CD4-positive, alpha-beta T cell treated with Interferon gamma for 1 hour (primary cell): ENCODE measurements at places on chromosomes 6 and 20.

DNA sequence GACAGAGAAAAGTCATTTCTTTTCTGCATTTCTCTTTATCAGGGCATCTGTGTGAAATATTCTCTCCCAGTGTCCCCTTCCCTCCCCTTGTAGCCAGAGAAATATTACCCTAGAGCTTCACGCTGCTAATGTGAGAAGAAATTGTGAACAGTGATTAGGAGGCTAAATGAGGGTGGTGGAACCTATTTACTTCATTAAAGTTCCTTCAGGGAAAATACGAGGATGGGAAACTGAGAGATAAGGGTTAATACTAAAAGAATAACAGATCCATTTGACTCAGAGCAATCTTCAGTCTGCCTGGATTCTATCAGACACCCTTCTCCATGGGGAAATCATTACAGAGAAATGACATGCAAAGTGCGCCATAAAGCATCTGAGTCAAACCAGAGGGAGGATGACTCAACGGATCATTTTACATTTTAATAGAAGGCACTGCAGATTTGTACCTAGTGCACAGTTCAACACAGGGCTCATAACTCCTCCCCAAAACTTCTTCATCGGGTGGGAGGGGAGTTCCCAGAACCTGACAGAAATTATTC is 131.3 kb downstream of the GJA10 start:
- no peak for DNase-seq

DNA sequence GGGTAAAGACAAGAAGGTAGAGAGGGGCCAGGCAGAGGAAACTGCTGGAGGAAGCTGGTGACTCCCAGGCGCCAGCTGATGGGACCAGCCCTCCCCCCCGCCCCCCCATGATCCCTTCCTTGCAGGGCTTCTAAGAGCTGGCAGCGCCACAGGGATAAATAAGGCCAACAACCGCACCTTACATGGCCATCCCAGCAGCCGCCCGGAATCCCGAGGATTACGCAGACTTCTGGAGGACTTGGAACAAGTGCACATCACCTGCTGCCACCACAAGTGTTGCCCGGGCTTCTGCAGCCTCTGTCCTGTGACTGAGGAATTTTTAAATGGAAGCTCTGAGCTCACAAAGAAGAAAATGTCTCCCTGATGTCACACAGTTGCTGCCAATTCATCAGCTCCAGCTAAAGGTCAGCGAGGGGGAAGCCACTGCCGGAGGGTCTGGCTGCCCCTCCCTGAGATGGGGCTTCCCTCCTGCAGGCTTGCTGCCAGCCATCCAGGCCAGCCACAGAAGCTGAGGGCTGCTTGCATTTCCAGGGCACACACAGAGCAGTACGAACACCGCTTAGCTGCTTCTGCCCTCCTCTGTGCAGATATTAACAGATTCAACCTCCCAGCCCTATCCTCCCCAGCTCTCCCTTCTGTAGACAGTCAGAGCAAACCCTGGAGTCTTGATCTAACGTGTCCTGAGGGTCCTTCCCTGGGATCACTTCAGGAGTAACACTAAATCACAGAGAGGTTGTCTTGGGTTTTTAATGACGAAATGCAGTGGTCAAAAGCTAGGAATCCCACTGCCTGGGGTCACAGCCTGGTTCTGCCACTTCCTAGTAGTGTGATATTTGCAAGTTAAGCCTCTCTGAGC is 38.6 kb upstream of the PIM1 start:
- no peak for DNase-seq

DNA sequence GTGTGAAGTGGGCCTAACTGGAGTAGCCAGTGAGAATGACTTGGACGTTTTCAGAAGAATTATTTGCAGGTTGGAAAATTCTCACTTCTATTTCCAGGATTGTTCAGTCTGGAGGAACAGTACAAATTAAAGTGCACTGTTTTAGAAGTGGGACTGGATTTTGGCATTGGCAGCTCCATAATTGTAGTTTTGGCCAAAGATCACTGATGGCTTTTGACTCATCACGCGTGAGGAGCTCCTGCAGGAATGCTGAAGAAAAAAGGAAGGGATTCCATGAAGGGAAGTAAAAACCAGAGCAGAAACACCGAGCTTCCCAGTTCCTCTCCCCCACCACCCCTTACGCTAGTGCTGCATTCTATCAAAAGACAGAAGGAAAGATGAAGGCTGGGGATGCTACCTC is 103.5 kb downstream of the JARID2 start:
- DNase-seq = no peak

DNA sequence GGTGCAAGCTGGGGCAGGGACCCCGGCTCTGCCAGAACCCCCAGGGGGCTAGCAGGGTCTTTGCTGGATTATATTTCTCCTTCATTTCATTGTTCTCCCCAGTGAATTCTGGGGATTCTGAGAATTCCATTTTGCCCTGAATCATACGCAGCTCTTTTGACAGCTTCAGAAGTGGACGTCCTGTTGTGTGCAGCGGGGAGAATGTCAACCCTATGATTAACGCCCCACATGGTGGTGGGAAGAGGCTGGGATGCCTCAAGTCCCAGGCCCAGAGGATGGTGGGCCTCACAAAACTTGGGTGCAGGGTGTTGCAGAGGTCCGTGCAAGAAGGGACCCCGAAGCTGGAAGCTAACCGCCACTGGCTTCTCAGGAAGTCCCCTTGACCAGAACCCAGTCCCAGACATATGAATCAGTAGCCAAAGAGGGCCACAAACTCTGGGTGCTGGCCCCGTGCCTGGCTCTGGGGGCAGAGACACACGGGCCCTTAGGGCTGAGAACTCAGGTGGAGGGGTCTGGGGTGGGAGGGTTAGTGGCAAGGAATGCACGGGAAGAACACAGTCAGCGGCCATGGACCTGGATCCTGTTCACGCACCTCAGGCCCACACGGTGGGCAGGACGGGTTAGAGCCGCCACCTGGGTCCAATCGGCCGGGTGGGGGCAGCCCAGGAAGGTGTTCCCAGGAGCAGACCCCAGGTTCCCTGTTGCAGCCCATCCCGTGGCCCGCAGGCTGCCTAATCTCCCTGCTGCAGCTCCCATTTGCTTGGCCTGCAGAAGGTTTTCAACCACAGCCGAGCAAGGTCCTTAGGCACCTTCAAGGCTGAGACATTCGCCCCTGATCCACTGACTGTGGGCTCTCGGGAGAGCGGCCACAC is 51.2 kb downstream of the YTHDF1 start:
- no peak for DNase-seq

DNA sequence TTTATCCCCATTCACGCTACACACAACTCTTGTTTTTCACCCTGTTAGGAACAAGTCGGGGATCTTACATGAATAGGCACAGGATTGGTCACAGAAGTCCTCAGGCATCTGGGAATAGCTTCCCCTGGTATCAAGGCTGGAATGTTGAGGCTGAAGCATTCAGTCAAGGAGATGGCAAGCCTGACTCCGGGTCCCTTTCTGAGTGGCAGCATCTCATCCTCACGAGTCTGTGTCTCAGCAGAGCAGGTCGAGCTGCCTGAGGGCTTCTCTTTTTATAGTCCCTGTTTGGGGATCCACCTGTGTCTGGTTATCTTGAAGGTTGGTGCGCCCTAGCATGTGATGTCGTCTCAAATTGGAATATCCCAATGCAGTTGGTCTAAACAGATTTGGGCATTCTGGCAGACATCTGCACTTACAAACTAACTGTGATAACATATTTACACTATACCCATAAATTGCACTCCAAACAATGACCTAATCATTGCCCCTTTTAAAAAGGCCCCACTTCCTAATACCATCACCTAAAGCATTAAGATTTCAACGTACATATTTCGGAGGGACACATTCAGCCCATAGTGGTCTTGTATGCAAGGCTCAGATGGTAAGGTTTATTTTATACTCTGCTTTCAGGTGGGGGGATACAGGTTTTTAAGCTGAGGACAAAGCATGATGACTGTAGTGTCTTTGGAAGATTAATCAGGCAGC is 112.7 kb upstream of the CLDN20 start:
- DNase-seq = no peak

DNA sequence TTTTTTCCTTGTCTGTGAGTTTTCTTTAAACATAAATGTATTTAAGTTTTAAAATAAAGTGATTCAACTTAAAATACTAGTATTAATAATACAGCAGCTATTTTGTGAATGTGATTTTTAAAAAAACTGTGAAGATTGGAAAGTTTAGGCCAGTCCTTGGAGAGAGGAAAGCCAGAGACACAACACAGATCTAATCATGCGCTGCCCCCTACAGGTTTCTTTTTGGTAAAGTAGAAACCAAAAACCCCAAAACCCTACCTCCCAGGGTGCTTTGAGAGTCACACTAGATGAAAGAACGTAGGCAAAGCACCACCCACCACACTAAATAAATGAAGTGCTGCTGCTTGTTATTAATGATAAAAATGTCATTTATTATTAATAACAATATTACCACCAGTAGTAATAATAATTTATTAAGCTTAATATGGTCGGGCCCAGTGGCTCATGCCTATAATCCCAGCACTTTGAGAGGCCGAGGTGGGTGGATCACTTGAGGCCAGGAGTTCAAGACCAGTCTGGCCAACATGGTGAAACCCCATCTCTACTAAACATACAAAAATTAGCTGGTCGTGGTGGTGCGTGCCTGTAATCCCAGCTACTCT is 33.7 kb downstream of the SLC9A8 start:
- DNase-seq = peak; percentile 30

DNA sequence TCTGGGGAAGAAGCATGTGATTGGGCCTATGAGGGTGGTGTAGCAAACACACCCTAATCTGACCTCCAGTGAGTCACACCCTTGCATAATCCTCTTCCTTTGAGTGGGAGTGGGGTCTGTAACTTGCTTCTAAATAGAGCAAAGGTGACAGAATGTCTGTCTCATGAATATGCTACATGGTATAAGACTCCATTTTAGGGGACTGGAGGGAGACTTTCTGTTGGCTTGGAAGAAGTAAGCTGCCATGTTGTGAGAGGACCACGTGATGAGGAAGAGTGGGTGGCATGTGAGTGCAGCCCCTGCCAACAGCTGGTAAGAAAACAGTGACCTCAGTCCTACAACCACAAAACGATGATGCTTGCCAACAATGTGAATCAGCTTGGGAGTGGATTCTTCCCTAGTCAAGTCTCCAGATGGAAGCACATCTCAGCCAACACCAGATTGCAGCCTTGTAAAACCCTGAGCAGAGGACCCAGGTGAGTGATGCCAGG is 3.7 kb downstream of the AK9 start:
- no peak for DNase-seq

GRCh38 chr6:77416839-77417238 is 46.5 kb downstream of the HTR1B start:
- no peak for DNase-seq

- DNase-seq = no peak
Measured at GRCh38 chr6:132084811-132085509, 133.8 kb upstream of the CCN2 start.

DNA sequence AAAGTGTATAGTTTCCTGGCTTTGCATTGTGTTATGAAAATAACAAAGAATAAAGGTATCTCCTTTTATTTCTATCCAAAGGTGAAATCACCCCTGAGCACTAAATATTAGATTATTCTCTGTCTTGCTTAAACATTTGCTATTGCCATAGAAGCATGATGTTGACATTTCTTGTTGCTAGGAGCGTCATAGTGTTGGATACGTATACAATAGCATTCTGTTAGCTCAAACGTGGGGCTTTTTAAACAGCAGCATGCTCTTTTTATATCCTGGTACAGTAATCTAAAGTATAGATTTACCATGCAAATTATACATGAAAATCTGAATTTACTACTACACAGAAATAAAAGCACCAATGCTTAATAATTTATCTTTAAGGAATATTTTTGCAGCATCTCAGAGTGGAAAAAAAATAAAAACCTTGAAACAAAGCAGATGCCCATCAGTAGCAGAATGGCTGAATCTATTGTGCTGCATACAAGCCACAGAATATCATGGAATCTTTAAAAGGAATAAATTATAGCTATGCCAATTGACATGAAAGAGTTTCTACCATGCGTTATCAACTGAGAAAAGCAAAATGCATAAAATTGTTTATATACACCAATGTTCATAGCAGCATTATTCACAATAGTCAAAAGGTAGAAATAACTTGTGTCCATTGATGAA is 9.6 kb upstream of the HSF2 start:
- DNase-seq = no peak

DNA sequence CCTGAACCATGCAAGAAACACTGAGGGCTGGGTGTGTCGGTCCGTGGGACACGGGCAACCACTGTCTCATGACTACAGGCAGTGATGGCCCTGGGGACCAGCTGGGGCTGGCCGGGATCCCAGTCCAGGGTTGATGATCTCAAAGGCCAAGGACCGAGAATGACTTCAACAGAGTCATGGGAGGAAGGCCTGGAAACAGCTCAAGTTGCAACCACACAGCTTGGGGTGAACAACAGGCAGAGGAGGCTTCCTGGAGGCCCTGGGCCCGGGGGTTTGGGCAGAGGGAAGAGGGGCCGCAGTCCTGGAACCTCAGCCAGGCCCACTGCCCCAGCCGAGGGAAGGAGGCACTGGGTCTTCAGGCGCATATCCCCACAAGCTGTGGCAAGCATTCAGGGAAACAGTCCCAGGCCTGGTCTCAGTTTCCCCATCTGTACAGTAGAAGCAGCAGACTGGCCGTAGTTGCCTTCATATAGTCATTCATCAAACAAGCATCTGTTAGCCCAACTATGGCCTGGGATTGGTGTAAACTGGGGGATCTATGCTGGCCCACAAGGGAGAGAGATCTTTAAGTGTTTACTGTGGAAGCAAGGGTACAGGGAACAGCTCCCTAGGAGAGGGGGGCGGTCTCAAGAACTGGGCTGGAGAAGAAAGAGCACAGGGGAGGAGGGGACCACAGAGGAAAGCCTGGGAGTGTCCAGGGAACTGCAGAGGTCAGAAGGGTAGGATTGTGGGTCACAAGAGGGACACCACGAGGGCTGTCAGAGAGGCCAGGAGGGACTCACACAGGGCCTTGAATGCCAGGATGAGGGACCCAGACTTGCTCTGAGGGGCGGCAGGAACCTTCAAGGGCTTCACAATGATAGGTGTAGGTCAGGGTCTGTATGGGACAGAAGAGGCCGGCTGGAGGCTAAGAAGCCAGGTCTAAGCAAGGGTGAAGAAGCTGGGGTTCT is 2.1 kb downstream of the MYL9 start:
- DNase-seq = no peak

GRCh38 chr6:44494011-44494501 is 106.5 kb downstream of the CDC5L start:
- no peak for DNase-seq
